ENCODE measurements at places on chromosomes 3 and 15.

GRCh38 chr3:16255326-16255725 lies 9.4 kb downstream of the DPH3 start:
- DNase-seq, result peak; percentile 41

DNA sequence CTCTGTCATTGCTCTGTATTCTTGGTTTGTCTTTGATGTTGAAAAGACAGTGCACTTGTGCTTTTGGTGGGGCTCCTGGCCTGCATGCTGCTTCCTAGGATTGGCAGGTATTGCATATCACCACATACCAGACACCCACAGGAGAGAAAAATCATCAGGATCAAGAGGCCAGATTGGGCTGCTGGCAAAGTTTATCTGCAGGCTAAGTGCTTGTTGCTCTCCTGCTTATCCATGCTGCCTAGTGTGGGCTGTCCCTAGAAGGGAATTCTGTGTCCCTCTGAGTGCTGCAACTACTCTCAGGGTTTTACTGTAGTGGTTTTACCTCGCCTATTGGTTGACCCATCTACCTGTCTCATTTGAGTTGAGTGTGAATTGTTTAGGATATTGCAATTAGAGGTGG lies 833 bp upstream of the SLC22A13 start:
- DNase-seq, result no peak

GRCh38 chr15:37764733-37765191 lies 169.7 kb upstream of the TMCO5A start:
- DNase-seq, result peak; percentile 56

- no peak for DNase-seq
These were observed 181.2 kb downstream of the NECTIN3 start for GRCh38 chr3:111252779-111253178.

DNA sequence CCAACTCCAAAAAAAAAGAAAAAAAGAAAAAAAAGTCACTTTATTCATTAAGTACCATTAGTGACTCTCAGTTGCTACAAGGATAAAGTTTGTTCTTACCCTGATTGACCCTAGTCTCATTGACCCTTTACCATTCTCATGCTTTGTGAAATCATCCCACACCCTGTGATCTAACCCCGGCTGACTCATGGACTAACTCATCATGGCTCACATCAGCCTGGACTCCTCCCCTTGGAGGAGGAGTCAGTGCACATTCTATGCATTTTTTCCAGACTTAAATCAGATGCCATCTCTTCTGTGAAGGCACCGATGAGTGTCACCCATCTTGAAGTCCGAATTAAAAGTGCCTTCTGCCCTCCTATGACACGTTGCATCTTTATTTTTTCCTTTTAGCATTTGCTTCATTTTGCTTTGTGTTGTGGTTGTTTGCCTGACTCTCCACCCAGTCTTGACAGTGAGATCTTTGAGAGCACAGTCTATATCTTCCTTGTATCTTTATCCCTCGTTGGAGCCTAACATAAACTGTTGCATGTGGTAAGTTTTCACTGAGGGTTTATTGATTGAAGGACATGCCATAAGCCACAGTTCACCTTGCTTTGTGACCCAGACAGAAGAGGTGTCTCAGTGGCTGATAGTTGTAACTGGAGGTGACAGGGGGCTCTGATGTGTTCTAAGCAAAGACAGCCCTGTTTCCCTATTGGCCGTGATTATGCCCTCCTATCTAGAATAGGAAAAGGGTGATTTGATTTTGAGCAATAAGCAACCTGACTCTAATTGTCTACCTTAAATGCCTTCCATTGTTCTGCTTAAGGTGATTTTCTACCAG lies 72.1 kb downstream of the IL1RAP start:
- peak; percentile 86 for DNase-seq

- DNase-seq, result no peak
These were observed 46.2 kb downstream of the SLC25A26 start for GRCh38 chr3:66267031-66267430.

GRCh38 chr3:25292595-25292994 lies 135.5 kb upstream of the RARB start:
- DNase-seq, result no peak

- DNase-seq, result no peak
These were observed 44.9 kb upstream of the RAB6B start for GRCh38 chr3:133940536-133940935.

GRCh38 chr3:129013491-129013891 lies 12.4 kb downstream of the EFCC1 start:
- peak; percentile 10 for DNase-seq

GRCh38 chr15:75163150-75163564 lies 38.5 kb upstream of the C15orf39 start:
- DNase-seq, result no peak

- DNase-seq, result peak; percentile 2
These were observed 799 bp downstream of the VPS33B start for GRCh38 chr15:91021516-91022074.

DNA sequence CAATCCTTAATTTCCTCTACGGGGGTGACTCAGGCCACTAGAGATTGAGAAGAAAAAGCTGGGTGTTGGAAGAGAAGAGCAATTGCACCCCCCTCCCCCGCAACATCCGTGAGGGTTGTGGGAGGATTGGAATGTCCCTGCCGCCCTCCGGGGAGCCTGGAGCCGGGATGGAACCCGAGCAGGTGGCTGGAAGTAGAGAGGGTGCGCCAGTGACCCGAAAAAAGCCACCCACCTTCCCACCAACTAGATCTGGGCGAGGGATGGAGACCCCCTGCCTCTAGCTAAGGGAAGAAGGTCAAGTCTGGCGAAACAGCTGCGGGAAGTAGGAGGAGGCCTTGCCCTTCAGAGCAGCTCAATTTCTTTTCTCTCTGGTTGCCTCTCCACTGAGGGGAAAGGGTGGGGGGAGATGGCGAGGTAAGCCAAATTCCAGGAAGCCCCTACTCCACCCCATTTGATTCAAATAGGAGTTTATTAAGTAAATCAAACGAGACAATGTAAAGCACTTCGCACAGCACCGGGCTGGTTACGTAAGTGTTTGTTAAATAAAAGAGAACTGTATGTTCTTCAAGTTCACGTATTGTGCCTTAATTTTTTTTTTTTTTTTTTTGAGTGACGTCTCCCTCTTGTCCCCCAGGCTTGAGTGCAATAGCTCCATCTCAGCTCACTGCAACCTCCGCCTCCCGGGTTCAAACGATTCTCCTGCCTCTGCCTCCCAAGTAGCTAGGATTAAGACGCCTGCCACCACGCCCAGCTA lies 1.1 kb upstream of the WWTR1 start:
- no peak for DNase-seq

DNA sequence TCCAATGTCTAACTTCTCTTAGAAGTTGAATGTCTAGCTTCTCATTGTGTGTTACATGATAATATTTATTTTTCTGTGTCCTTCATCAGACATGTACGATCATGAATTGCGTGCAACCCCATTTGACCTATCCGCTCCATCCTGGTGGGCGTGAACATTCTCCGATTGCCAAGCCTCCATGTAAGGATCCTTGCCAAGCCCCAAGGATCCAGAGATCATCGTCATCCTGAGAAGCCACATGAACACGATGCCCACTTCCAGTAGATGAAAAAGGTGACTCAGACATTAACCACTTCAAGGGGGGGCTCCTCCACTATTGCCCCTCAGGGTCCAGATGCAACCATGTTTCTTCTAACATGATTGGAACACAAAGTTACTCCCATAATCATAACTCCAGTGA lies 25.5 kb upstream of the KNG1 start:
- DNase-seq, result no peak

DNA sequence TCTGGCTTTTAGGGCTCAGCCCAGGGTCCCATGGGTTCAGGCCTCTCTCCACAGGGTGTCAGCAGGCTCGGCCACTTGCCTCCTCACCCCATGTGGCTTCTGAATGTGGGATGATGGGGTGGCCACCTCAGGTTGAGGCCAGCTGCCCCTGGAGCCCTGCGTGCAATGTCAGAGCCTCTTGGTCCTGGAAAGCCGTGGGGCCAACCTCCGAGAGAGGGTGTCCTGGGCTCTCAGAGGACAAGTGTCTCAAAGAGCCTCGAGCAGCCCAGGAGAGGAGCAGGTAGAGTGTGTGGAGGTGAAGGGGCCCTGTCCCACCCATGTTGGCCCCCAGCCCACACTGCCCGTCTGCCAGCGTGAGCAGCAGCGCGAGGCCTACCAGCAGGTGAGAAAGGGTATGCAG lies 86.0 kb downstream of the PLXNA1 start:
- DNase-seq, result no peak

DNA sequence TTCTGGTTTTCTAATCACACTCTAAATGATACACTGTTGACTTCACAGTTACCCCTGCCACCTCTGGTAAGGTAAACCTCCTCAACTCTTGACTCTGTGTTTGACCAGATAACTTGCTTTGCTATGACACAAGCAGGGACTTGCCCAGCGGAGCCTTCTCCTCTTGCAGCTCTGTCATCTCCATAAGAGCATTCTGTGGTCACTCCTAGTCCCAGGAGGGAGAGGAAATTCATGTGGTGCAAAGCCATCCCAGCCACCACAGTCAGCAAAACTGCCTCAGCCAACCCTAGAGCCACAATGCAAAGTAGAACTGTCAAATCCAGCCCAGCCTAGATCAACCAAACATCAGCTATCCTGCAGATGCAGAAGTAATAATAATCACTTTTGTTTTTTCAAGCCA lies 144.7 kb upstream of the GADL1 start:
- DNase-seq, result no peak

GRCh38 chr15:100711516-100712021 lies 109.2 kb downstream of the ASB7 start:
- no peak for DNase-seq

DNA sequence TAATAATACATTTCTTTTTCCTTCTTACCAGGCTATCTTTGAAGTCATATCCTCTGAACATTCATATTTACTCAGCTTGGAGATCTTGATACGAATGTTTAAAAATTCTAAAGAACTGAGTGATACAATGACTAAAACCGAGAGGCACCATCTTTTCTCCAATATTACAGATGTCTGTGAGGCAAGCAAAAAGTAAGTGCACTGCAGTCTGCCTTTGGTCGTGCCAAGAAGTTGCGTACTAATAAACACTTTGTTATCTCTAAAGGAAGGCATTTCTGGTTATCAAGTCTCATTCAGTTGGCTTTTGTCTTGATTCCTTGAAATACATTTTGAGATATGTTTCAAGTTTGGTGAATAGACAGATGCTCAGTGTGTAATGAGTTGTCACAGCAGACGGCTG lies 31.6 kb downstream of the ARHGEF26 start:
- no peak for DNase-seq

GRCh38 chr3:55445551-55445950 lies 41.6 kb downstream of the WNT5A start:
- DNase-seq, result no peak

- no peak for DNase-seq
These were observed 37.3 kb upstream of the ATP10A start for GRCh38 chr15:25900431-25900830.

DNA sequence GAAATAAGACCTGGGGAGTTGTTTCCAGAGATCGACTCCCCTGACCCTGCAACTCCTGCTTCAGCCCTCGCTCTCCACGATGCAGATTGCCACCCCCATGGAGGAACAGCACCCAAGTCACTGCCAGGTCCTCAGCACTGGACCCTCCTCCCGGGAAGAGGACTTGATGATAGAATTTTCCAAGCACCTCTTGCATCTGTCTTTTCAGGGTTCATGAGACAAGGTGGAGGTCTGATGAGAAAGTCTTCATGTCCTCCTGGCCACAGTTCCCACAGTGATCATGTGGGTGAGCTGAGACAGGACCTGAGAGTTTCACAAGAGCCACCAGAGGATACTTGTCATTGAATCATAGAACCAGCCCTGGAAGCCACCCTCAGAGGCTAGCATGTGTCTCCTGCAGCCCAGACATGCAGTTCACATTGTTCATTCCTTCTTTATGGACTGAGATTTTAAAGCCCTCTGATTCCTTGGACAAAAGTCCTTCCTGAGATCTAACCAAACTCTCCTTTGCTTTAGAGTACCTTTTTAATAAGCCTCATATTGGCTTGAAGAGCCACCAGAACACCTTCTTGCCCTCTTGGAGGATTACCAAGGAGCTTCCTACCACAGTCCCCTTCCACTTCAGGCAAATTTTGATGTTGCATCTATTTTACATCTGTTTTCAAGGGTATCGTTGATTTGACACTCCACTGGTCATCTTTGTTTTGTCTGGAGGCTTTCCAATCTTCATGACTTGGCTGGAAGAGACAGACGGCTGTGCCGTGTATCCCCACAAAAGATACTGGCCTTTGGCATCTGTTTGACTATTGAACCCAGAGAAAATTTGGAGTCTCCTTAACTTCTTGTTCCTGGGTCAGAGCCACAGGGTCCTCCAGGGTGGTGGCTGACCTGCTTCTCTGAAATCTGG lies 224.8 kb upstream of the BHLHE40 start:
- DNase-seq, result no peak

DNA sequence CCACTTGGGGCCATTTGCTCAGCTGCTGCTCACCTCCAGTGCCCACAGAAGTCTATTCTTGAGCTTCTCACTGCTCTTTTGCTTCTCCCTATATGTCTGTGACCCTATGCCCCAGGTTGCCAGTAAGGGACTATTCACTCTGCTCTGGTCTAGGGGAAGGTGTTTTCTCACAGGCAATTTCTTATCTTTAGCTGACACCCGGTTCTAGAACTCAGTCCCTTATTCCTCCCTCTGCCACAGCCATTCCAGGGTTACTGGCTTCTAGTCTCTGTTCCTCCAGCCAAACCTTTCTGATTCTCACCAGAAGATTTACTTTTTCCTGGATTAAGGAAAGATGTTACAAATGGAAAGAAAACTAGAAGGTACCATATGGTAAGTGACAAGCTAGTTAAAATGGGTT lies 574.0 kb downstream of the NTRK3 start:
- DNase-seq, result no peak

- DNase-seq, result peak; percentile 56
These were observed 2.2 kb downstream of the CHRNB4 start for GRCh38 chr15:78638658-78639314.

DNA sequence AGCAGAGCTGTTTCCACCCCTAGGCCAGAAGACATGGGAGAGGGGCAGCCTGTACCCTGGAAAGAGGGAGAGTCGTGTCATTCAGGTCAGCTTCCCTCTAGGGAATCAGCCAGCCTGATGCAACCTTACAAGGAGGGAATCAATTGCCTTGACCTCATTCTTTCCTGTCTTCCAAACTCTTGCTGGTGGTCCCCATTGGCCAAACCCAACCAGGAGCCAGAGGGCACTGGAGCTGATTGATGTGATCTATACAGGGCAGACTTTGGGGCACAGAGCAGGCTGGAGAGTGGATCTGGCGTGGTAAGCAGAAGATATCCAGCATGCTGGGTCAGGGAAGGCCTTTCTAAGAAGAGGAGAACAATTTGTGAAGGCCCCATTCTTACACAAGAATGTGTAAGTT lies 19.1 kb upstream of the MAGEF1 start:
- no peak for DNase-seq

- no peak for DNase-seq
These were observed 838.1 kb downstream of the TBL1XR1 start for GRCh38 chr3:176359211-176359610.

DNA sequence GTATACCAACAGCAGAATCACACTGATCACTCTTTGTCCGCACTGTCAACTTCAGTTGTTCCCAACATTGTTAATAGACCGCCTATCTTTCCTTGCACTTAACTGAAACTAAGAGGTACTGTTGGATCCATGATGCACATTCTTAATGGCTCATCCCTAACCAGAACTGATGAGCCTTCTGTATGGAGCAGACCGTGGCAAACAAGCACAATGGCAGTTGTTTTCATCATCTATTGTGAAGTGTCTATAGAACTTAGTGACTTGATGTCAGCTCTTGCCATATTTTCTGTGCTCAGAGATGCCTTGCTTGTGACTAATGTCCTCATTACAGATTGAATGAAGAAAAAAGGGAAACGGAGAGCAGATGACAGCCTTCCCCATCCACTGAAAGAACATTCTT lies 347.4 kb downstream of the NLGN1 start:
- DNase-seq, result no peak

GRCh38 chr15:100831467-100831866 lies 48.2 kb upstream of the ALDH1A3 start:
- no peak for DNase-seq

GRCh38 chr15:40930430-40931299 lies 1.5 kb downstream of the DLL4 start:
- peak; percentile 75 for DNase-seq

All from activated CD4-positive, alpha-beta T cell treated with anti-CD3 and anti-CD28 coated beads, Interleukin-10, Interleukin-2, amounts not matched to agents 100 ng/mL and 50 ng/mL, durations not matched to agents 16 hours and 8 hours (primary cell).